NCI-H345 (cell line): ENCODE measurements at places on chromosomes 2 and 18.
A peak's percentile ranks its signal among the peaks of the same experiment; 100 is the strongest.

DNA sequence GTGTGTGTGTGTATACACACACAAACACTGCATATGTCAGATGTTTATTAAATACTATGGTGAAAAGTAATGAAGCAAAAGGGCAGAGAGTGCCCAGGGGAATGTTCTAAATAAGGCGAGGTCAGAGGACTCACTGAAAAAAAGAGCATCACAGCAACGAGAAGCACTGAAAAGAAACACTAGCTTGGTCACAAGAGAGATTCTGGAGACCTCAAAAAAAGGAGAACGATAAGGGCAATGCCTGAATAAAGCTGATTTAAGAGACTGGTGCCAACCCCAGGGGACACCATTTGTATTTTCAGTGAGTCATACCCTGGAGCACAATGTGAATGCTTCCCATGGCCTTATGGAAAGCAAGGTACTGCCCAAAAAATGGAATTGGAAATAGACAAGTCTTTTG, 14.5 kb downstream of the SLC40A1 start:
- no peak for DNase-seq

GRCh38 chr2:71510196-71510807, 56.9 kb downstream of the DYSF start:
- DNase-seq, result peak; percentile 70

- DNase-seq, result no peak
These were observed 43.0 kb downstream of the WDSUB1 start for GRCh38 chr2:159243529-159243928.

- DNase-seq, result peak; percentile 54
These were observed 58.5 kb downstream of the SMAD7 start for GRCh38 chr18:48892146-48892855.

GRCh38 chr2:190909680-190910079, 29.1 kb downstream of the GLS start:
- DNase-seq, result no peak

DNA sequence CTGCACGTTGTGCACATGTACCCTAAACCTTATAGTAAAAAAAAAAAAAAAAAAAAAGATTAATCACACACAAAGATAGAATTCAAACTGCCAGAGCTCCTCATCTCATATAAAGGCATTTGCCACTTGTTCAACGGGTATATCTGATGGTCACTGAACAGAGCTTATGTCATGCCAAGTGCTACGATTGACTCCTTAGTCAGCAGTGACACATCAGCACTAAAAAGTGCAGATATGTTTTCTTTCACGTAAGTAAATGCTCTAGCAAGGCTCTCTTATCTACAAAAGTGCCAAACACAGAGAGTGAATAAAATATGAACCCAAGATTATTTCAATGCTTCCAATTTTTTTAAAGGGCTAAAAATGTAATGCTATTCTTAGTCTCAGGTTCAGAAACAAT, 1.1 kb downstream of the LMAN1 start:
- no peak for DNase-seq

- DNase-seq, result peak; percentile 55
These were observed 3.1 kb upstream of the HES6 start for GRCh38 chr2:238242731-238243495.

GRCh38 chr2:232457121-232458011, 1.4 kb downstream of the ALPI start:
- DNase-seq, result no peak

DNA sequence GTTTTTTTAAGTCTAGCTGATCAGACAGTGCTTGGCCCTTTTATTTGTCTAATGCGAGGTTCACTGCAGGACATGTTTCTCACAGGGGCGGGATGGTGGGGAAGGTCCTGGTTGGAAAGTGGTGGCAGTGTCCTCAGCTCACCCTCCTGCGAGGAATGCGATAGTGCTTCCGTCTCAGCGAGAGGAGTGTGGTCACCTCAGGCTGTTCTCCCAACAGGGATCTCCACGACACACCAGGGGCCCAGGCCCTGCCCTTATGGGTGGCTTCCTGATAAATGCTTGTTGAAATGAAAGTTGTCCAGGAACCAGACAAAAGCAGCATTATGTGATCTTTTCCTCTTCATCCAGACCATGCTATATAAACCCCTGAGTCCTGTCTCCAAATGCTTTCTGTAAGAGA, 70.1 kb downstream of the BOLA3 start:
- no peak for DNase-seq

DNA sequence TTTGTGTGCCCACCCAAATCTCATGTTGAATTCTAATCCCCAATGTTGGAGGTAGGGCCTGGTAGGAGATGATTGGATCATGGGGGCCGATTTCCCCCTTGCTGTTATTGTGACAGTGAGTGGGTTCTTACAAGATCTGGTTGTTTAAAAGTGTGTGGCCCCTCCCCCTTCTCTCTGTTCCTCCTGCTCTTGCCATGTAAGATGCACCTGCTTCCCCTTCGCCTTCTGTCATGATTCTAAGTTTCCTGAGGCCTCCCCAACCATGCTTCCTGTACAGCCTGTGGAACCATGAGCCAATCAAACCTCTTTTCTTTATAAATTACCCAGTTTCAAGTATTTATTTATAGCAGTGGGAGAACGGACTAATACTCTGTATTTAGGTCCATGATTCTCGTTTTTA, 588.1 kb downstream of the DCDC2C start:
- no peak for DNase-seq
